ENCODE measurements at places on chromosomes 1 and 21.

GRCh38 chr1:89698624-89699023 is 65.7 kb downstream of the LRRC8C start:
- DNase-seq: no peak

GRCh38 chr1:207308451-207309190 is 12.9 kb upstream of the CD55 start:
- no peak for DNase-seq

DNA sequence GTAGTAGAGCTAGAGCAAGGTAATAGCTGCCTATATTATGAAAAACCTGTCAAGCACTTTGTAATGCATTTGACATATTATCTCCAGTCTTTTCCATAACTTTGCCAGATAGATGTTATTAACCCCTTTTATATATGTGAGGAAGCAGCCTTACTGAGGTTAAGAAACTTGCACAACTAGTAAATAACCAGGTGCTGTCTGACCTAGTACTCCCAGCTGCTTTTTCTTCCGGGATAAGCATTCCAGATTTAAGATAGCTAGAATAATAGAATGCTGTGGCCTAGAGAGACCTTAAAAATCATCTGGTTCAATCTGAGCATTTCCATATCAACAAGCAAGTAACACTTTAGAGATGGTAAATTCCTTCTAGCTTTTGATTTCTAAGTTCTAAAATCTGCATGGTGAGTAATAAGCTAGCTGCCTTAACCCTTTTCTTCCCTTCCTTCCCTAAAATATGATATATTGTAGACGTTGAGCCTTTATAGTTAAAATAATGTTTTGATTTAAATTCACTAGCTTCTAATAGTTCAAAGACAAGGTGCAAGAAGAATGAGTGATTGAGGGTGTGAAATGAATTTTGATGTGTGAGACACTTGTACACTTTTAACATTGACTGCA is 1.8 kb downstream of the SH3GLB1 start:
- DNase-seq: no peak

GRCh38 chr1:25033828-25034705 is 104.0 kb upstream of the RUNX3 start:
- no peak for DNase-seq

DNA sequence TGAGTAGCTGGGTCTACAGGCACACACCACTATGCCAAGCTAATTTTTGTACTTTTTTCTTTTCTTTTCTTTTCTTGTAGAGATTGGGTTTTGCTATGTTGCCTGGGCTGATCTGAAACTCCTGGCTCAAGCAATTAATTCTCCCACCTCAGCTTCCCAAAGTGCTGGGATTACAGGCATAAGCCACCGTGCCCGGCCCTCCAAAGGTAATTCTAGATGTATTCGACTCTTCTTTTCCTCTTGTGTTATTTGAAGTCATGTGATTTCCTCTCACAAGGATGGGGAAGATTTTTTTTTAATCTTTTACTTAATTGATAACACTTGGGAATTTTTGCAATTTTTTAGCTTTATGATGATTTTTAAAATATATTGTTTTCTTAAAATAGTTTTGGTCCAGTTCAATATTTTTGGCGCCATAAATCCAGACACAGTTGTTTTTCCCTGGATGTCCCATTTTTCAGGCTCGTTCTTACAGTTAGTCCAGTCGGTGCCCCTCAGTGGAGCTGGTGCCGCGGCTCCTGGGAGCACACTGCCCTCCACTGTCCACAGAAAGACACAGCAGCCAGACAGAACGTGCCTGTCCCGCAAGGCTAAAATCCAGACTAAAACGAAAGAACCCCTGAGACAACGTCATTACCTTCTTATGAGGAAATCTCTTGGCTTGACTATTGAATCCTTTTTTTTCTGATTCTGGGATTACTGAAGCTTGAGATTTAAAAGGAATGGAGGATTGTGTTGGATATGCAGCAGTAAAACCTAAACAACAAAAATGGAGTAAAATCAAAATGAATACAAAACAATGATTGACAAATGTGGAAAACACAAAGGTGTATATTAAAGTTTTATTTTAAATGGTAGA is 22.4 kb downstream of the STPG1 start:
- DNase-seq: peak; percentile 34

DNA sequence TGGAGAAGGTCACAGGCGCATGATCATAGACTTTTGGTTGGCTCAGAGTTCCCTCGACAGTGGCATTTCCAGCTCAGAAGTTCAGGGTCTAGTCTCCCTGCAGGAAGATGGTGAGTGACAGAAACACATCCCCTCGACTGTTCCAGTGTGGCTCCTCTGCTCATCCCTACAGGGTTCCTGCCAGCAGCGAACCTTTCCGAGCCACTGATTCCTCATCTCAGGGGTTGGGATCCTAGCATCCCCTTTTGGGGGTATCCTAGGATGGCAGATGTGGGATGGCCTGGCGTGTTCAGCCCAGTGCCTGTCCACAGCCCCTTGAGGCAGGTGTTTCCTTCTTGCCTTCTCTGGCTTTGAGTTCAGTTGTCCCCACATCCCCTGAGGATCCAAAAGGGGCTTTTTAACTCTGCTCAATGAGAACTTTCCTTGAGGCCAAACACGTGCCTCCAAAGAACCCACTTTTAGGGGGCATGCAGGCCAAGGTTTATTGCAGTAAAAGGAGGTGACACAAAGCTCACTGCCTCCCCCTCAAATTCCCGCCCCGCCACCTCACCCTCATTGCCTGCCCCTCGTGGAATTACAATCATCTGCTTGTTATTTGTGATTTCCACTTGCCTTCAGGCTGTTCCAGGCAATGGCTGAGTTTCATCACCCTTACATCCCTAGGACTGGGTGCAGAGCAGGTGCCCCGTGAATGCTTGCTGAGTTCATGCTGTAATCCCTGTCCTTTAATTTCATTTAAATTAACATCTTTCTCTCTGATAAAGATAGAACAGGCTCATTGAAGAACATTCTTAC is 440.7 kb downstream of the CAMTA1 start:
- no peak for DNase-seq

GRCh38 chr1:54347955-54348699 is 58.1 kb downstream of the SSBP3 start:
- DNase-seq: no peak

- no peak for DNase-seq
Measured at GRCh38 chr21:32021319-32021994, 148.6 kb downstream of the HUNK start.

GRCh38 chr1:20493839-20494608 is 8.0 kb upstream of the CAMK2N1 start:
- peak; percentile 43 for DNase-seq

- no peak for DNase-seq
Measured at GRCh38 chr1:118649369-118650106, 338.6 kb downstream of the TBX15 start.

DNA sequence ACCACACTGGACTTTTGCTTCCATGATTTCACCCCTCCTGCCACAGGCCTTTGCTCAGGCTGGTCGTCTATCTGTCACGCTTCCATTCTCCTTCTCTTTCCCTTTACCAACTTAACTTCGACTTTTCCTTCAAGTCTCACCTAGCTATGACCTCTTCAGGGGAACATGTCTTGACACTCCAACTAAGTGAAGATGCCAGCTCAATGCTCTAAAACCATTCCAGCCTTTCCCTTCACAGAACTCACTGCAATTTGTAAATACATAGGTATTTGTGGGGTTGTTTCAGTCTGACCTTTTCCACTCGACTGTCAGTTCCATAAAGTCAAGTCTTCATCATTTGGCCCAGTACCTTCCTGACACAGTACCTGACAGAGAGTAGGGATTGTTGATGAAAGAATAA is 358.6 kb upstream of the CAMK1G start:
- no peak for DNase-seq

- no peak for DNase-seq
Measured at GRCh38 chr1:245686446-245687030, 531.8 kb downstream of the KIF26B start.

- no peak for DNase-seq
Measured at GRCh38 chr1:162632217-162632666, at the start of gene DDR2. Gene DDR2 (plus strand): TSS chr1:162632464. CDS start chr1:162719064, 86,600 bp downstream.

DNA sequence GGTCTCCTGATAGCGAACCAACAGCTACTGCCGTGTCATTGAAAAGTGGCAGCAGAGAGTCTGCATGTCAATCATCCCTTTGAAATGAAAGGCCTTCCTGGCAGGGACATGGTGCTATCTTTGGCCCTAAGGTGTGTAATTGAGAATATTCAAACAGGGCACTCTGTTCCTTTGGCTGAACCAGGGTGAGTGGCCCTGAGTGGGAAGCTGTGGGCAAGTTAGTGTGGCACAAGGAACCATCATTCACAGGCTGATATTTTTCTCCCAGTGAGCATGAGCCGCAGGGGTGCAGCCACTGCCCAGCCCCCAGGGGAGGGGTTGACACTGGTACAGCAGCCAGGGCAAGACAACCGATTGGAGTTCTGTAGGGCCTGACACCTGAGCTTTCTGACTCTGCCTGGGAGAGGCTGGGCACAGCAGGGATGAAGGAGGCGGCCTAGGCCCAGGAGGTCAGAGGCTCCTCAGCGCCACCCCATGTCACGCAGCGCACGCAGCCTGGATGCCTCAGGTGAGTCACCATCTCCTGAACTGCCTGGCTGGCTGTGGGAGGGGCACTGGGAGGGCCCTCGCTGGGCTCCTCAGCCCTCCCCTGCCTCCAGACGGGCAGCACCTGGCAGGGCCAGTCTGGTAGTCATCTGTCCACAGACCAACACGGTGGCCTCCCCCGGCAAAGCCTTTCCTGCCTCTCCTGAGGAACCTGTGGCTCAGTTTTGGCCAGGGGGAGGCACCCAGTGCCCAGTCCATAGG is 13.2 kb downstream of the QSOX1 start:
- no peak for DNase-seq

GRCh38 chr1:12438349-12438924 is 179.6 kb downstream of the DHRS3 start:
- no peak for DNase-seq

DNA sequence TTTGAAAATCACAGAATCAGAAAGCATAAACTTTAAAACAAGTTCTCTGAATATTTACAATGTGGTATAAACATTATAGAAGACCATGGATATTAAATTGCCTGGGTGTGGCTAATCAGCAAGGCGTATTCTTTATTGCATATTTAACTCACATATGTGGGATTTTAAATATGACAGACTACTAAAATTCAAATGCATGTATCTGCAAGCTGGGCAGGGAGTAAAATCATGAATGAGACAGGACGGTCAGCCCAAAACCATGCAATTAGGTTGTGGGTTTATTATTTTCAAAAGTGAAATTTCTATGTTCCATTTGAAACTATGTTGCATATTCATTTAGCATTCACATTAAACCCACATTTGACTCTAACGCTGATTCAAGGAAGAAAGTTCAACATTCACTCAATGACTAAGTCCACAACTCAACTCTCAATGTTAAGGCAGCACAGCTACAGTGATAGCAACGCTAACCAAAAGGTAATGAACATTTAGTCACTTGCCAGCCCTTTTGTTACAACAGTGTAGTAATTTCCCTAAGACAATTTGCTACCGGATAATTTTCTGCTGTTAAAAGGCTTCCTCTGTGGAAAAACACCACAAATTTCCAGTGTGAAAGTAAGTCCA is 6.3 kb upstream of the SYNJ1 start:
- no peak for DNase-seq

- no peak for DNase-seq
Measured at GRCh38 chr1:221878134-221878533, 136.2 kb upstream of the DUSP10 start.

DNA sequence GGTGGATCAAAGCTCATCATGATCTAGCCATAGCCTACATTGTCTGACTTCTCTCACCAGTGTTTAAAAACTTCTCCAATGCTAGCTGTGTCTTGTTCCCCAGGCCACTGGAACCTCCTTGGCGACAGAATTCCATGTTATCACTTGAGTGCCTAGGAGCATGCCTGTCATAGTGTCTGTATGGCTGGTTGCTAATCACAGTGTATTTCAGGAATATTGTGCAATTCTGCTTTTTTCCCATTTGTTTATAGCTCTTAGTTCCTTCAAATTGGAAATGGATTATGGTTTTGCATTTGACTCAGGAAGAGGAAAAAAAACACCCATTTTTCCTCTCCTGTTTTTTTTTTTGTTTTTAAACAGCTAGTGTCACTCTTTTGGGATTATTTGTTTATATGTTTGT is 25.5 kb downstream of the ROR1 start:
- DNase-seq: no peak

DNA sequence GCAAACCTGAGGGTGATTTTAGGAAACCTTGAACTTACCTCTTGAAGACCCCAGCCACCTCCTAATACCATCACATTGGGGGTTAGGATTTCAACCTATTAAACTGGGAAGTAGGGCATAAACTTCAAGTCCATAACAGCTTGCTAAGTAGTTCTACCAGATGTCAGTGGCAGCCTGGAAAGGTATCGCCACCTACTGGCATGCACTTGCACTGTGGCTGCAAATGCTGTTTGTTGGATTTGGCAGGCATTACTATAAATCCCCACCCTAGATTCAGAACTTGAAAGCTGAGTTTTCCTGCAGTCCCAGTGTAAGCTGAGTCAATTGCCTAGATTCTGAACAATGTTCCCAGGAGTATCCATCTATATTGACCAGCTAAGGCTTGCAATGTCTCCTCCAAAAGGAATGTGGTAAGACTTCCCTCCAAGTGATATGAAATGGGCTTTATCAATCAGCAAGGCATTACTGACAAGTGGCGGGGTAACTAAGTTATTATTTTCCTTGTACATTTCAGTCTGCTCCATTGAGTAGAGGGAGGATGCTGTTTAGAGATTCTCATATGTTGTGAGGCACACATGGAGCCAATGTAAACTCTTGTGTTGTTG is 474.5 kb downstream of the PTPRC start:
- DNase-seq: peak; percentile 24
